Hepatocyte (in vitro differentiated cells): ENCODE measurements at places on chromosomes 3 and 15.

GRCh38 chr3:60186359-60186758, 1064.9 kb downstream of the FHIT start:
- no peak for DNase-seq

GRCh38 chr3:31819441-31819840, 161.6 kb downstream of the OSBPL10 start:
- no peak for DNase-seq

GRCh38 chr15:56980473-56980872, 62.0 kb downstream of the TCF12 start:
- no peak for DNase-seq

DNA sequence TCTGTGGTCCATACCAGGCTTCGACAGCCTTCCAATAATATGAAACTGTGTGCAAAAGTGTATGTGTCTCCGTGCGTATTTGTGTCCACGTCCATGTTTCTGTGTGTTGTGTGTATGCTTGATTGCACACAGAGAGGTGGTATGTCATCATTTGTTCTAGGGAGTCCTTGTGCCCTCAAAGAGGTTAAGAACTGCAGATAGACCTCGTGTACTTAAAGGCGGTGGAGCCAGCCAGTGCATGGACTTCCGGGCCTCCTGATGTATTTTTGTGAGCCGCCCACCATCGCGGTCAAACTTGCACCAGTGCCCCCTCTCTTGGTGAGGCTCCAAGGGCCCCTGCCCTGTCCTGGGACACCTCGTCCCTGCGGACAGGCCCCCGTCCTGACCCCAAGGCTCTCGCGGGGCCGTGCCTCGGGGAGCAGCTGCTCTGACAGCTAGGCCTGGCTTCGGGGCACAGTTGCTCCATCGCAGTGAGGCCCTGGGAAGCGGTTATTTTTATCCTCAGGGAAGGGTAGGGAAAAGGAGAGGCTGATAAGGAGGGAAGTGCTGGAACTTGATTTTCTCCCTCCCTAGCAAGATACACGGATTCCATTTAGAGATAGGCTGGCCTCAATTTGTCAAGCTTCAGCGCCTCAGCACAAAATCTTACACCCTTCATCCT, 1.2 kb upstream of the RYK start:
- DNase-seq = peak; percentile 36

DNA sequence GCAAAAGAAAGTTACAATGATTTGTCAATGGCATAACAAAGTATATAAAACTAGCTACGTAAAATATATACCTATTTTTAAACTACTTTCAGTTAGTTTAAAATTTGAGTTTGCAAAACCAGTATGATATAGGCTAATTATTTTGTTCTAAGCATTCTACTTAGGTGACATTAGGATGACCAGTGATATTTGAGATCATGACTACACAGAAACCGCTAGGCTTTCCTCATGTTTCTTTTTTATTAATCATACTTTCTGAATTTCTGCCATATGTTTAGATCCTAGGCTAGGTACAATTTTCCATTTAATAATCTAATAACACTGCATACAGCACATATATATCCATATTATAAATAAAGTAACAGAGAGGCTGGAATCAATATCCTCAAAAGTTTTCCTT, 52.4 kb upstream of the XRN1 start:
- no peak for DNase-seq

- no peak for DNase-seq
Observed at GRCh38 chr3:17555525-17555924, 186.9 kb downstream of the TBC1D5 start.

GRCh38 chr15:68551296-68551635, 27.5 kb upstream of the CORO2B start:
- no peak for DNase-seq

GRCh38 chr3:49397470-49397869, 14.3 kb downstream of the RHOA start:
- peak; percentile 26 for DNase-seq

DNA sequence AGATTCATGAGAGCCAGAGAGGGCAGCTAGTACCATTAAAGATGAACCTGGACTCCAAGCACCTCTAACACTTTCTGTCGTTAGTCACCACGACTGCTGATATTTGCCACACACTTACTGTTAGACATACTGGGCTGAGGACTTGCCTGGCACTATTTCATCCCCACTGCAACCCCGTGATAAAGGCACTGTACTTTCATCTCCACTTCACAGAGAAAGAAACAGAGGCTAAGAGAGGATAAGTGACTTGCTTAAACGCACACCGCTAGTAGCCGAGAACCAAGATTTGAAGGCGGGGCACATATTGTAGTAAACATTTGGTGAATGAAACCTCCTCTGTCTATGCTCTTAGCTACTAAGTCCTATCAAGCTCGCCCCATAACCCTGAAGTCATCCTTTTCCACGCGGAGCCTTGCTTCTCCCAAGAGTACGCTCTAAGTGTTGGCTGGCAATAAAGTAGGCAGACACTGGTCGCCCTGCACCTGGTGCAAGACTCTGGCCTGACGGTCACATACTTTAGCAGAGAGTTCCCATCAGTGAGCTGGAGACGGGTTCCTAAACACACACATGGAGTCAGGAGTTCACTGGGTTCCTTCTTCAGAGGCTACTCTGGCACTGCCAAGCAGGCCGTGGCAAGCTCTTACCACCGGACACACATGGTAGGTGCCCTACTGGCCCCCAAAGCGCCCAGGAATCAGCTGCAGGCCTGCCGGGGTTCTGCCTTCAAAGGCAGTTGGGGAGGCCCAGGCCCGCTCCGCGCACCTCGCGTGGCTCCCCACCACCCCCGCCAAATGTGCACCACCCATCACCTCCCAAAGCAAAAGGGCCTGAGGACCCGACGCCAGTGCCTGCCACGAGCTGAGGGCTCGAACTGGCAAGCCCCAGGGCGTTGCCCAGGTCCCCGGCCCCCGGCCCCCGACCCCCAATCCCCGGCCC, 951 bp downstream of the POMGNT2 start:
- DNase-seq = no peak

DNA sequence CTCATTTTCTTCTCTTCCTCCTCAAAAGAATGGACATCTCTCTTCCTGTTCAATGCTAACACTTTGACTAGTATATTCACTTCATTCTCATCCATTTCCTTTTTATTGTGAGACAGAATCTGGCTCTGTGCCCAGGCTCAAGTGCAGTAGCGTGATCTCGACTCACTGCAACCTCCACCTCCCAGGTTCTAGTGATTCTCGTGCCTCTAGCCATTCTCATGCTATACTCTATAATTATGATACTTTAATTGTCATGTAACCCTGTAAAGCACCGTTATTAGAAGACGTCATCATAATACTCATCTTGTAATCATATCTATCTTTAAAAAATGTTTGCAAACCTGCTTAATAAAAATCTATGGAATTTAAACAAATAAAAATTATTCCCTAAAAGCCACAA, 107.0 kb downstream of the SHOX2 start:
- no peak for DNase-seq
